ENCODE measurements at places on chromosomes 3 and 15.

DNA sequence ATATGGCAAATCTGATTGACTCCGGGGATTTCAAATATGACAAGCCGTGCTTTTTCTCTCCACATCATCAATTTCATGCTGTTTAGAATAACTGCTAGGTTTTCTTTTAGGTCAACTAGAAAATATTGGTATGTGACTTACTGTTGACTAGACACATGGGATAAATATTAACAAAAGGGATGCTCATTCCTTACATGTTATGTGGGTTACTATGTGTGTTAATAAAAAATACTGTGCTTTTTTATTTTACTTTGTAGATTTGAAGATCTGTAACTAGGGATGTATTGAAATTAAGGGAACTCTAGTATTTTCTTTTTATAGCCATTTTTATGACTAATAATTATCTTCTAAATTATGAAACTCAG lies 264.6 kb upstream of the COL8A1 start:
- DNase-seq = no peak

- peak; percentile 14 for DNase-seq
Observed at GRCh38 chr3:159668990-159669476, 319.6 kb upstream of the IL12A start.

DNA sequence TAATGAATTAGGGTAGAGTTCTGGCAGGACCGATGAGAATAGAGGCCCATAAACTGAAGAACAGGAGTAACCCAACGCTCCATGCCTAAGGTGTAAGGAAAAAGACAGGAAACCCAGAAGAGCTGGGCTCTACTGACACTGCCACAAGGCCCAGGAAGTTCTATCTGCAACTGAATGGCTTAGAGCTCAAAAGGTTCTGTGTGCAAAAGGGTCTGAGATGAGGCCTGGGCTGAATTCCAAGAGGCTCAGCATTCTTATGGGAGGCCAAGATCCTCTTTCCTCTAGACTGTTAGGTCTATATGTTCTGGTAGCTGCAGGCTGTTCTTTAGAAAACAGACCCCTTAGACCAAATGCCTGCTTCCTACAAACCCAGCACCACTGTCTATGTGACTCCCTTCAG lies 30.5 kb upstream of the PRSS50 start:
- DNase-seq = no peak

DNA sequence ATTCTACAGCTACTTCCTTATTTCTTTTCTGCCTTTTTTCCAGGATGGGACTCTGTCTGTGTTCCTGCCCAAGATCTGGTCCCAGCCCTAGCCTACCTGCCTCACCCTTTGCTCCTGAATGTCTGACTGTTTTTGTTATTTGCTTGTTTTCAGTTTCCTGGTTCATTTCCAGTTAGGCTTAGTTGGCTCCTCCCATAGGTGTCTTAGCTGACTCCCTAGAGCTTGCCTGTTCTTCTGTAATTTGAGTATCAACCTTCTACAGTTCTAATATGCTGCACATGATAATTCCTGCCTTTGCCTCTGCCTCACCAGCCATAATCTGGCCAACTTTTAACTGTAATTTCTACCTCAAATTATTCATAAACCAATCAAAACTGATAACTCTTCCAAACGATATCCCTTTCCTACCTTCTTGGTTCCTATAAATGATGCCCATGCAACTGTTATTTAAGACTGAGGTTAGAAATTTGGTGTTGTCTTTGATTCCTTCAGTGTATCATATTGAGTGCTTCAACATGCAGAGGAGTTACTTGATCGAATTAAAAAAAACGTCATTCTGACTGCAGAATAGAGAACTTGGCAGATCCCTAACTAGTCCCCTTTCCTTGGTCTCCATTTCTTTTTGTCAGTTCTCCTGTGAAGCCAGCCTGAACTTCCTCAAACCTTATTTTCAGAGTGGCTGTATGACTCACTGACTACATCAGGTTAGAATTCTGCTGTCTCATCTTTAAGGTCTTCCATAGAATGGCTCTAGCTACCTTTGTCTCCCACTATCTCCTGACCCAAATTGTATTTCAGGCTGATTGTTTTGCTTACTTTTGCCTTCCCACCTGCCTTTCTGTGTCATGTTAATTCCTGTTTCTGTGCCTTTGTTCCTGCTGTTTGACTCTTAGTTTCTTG lies 8.4 kb downstream of the GOLM2 start:
- DNase-seq = peak; percentile 50

- DNase-seq = no peak
Observed at GRCh38 chr3:17125738-17126442, 241.1 kb downstream of the PLCL2 start.

GRCh38 chr3:29695643-29696198 lies 414.9 kb downstream of the RBMS3 start:
- peak; percentile 20 for DNase-seq

- DNase-seq = no peak
Observed at GRCh38 chr3:10526366-10526765, 21.0 kb upstream of the ATP2B2 start.

GRCh38 chr3:52769786-52770455 lies 819 bp downstream of the NEK4 start:
- DNase-seq = no peak

DNA sequence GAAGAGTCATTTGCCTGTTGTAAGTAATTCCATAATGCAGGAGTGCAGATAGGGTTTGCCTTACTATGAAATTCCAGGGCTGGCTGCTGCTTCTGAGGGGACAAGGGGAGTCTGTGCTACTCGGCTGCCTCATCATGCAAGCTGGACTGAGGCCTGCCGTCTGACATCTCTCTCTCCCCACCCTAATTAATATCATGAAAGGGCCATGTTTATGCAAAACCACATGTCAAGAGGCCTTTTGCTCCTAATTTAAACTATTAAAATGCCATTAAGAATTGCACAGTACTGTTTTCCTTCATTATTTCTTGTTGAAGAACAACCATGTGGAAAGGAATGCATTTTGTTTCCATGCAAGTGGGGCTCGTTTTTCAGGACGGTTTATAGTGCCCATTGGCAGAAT lies 26.3 kb downstream of the CHST2 start:
- no peak for DNase-seq

- DNase-seq = no peak
Observed at GRCh38 chr3:89186456-89186855, 79.0 kb downstream of the EPHA3 start.

- DNase-seq = no peak
Observed at GRCh38 chr3:138344754-138345153, 3.6 kb upstream of the MRAS start.

Measured in brain microvascular endothelial cell (primary cell).